Glutamatergic neuron (in vitro differentiated cells): ENCODE measurements at places on chromosomes 5 and 9. TPM values are rescaled to one million over a fixed set of nuclear protein-coding genes. Genes with fewer than 3 reads are reported as not detected.

DNA sequence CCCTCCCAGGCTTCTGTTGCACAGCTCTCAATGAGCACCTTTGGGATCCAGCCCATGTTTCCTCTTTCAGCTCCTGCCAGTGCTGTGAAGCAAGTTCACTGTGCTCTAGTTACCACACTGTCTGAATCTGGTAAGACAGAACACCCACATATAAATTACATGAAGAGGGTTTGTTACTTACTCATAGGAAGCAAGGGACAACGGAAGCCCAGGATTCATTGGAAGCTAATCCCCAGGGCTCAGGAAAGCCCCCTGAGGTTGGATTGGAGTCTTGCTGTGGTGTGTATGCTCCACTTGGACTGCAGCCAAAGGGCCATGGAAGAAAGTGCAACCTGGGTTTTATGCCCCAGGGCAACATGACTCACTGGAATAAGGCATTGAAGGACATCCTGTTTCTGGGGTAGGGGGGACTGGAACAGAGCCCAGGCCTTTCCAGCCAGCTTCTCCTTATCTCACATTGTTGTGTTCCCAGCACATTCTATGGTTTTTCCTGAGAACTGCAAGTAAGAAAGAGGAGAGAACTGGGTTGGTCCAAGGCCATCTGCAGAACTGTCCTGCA, 15.6 kb upstream of the CLK4 start:
- no peak overlapping the region for H3K27ac ChIP-seq
- no peaks in the 10 kb centered on the region for H3K4me1 ChIP-seq
- peaks cover 4% of the 10 kb centered on the region for H3K27me3 ChIP-seq
- no peak for DNase-seq

GRCh38 chr9:108100571-108100970, 611.0 kb upstream of the KLF4 start:
- no peaks in the 10 kb centered on the region for H3K4me1 ChIP-seq
- H3K36me3 ChIP-seq, result no peaks in the 10 kb centered on the region
- no peak overlapping the region for H3K27ac ChIP-seq
- H3K4me3 ChIP-seq, result no peak overlapping the region
- no peaks in the 10 kb centered on the region for H3K27me3 ChIP-seq

DNA sequence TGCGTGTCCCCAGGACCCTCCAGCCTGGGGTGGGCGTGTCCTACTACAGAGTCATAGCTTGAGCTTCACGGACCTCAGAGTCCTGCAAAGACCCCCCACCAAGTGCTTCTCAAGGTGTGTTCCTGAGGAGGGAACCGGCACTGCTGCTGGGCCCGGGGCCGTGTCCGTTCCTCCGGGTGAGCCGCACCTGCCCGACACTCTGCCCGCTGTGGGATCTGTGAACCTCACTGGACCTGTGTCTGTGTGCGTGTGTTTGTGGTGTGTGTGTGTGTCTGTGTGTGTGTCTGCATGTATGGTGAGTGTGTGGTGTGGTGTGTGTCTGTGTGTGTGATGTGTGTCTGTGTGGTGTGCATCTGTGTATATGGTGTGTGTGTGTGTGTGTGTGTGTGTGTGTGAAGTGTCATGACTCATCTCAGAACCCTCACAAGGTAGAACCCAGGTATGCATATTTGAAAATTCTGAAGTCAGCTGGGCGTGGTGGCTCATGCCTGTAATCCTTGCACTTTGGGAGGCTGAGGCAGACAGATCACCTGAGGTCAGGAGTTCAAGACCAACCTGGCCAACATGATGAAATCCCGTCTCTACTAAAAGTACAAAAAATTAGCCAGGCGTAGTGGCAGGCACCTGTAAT, 40.9 kb upstream of the RXRA start:
- H3K36me3 ChIP-seq, result no peaks in the 10 kb centered on the region
- H3K4me3 ChIP-seq, result no peak overlapping the region
- peaks cover 3% of the 10 kb centered on the region for H3K4me1 ChIP-seq
- peaks cover 9% of the 10 kb centered on the region for H3K27me3 ChIP-seq

DNA sequence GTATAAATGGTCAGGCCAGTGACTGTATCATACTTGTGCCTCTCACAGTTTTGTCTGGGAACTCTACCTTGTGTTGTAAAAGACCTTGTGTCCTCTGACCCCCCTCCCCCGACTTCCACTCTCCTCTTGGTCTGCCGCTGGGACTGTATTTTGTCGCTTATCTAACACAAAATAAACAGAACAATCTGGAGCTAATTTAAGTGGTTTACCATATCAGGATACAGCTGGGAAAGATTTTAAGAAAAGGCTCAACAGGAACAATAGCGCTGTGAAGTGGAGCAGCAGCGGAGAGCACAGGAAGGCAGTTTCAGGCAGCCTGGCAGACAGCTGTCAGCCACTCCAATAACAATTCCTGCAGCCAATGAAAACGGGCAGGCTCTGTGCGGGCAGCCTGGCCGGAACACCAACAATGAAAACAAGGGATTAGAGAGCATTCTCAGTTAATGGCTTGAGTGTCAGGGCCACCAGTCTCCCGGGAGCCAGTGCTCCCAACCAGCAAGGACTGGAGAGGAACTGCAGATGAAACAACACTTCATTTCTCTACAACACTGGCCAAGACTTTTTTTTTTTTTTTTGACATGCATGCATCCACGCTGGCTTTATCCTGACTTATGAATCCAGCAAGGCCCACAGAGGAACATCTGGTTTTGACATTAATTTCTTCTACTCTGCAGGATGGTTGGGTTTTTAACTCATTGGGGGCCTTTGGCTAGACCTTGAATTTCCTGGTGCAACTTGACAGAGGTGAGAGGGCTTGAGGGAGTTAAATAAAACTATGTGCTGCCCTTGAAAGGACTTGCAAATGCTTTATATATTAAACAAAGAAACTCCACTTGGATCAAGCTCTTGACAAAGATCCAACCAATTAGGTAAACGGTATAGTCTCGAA, 76.7 kb downstream of the ARSB start:
- H3K27me3 ChIP-seq, result peaks cover 6% of the 10 kb centered on the region
- peaks cover 29% of the 10 kb centered on the region for H3K4me1 ChIP-seq
- H3K27ac ChIP-seq, result peak overlapping the region; percentile 99
- no peaks in the 10 kb centered on the region for H3K36me3 ChIP-seq

The GPR150 gene
- total RNA-seq, result not detected

The SKP2 gene
- 47.8 TPM for total RNA-seq

The CARD9 gene
- 4.1 TPM for total RNA-seq

DNA sequence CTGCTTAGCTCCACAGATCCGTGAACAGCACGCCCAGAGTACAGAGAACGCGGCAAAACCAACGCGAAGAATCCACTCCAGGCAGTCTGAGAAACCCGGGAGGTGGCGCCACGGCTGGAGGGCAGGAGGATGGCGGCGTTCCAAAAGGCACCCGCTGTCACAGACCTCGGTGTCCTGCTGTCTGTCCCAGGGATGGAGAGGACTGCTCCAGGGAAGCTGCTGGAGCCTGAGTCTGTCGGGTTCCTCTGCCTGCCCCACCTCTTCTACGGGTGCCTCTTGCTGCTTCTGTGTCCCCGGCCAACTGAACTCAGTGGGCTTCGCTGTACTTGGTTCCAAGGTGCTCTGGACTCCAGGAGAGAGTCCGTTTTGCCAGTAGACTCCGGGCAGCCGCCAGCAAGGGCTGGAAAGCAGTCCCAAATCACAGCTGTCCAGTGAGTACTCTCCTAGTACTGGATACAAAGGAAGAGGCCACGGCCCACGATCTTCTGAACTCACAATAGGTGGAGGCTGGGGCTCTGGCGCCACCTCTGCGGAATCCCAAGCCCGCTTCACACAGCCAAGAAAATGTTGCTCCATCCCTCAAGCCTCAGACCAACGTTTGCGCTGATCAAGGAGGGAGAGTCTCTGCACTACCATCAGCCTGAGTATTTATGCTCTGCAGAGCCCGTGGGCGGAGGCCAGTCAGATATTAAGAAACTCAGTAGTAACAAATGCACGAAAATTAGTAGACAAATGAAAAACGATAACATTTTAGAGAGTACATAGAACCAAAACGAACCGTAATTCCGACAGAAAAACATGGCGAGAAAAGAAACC, 440 bp downstream of the ANXA2R start:
- peak; percentile 70 for DNase-seq
- H3K36me3 ChIP-seq, result no peaks in the 10 kb centered on the region
- H3K4me1 ChIP-seq, result peaks cover 8% of the 10 kb centered on the region
- H3K27ac ChIP-seq, result peak overlapping the region; percentile 7
- H3K27me3 ChIP-seq, result peaks cover 49% of the 10 kb centered on the region

The OMD gene
- total RNA-seq, result not detected

GRCh38 chr9:90970608-90971007, 169.0 kb downstream of the SYK start:
- H3K27ac ChIP-seq, result no peak overlapping the region
- peaks cover 2% of the 10 kb centered on the region for H3K4me1 ChIP-seq
- no peak overlapping the region for H3K4me3 ChIP-seq
- H3K36me3 ChIP-seq, result no peaks in the 10 kb centered on the region

GRCh38 chr9:133828338-133828997, 90.3 kb upstream of the SARDH start:
- H3K4me1 ChIP-seq, result peaks cover 54% of the 10 kb centered on the region
- peaks cover 32% of the 10 kb centered on the region for H3K27me3 ChIP-seq
- DNase-seq, result no peak
- H3K27ac ChIP-seq, result peak overlapping the region; percentile 88

The TTC39B gene
- 3.1 TPM for total RNA-seq

GRCh38 chr5:34055667-34056066, 12.7 kb upstream of the C1QTNF3 start:
- no peak overlapping the region for H3K4me3 ChIP-seq
- peaks cover 22% of the 10 kb centered on the region for H3K4me1 ChIP-seq
- H3K27ac ChIP-seq, result peak overlapping the region; percentile 30
- H3K36me3 ChIP-seq, result no peaks in the 10 kb centered on the region
- DNase-seq, result no peak

- H3K36me3 ChIP-seq, result peaks cover 6% of the 10 kb centered on the region
- no peak for DNase-seq
- no peak overlapping the region for H3K4me3 ChIP-seq
- H3K27ac ChIP-seq, result no peak overlapping the region
Observed at GRCh38 chr5:55154873-55155272, 5.1 kb upstream of the GPX8 start.

DNA sequence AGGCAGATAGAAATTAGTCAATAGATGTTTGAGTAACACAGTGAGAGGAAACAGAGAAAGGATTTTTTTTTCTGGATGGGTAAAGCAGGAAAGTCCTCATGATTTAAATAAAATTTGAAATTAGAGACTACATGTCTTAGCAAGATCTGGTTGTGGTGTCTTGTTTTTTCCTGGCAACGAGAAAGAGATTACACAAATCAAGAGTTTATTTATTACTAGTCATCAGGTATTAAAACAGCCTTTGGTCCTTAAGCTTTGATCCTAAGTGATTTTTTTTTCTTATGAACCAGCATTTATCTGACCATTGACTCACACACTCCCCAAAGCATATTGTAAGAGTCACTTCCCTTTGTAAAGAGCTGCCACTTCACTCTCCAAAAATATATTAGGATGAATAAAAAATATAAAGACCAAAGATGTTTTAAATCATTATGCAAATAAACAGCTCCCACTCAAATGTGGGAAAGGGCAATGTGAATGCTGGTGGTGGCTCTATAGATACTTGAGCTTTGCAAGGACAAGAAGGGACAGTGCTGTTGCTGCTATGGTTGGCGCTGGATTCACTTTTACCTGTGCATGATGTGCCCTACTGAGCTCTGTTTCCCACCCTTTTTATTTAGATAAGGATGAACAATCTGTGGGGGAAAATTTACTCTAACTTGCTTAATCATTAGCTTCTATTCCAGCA, 1726.5 kb downstream of the MAT2B start:
- H3K36me3 ChIP-seq, result no peaks in the 10 kb centered on the region
- no peak for DNase-seq
- H3K27ac ChIP-seq, result no peak overlapping the region
- no peak overlapping the region for H3K4me3 ChIP-seq
- peaks cover 2% of the 10 kb centered on the region for H3K4me1 ChIP-seq
- no peaks in the 10 kb centered on the region for H3K27me3 ChIP-seq

DNA sequence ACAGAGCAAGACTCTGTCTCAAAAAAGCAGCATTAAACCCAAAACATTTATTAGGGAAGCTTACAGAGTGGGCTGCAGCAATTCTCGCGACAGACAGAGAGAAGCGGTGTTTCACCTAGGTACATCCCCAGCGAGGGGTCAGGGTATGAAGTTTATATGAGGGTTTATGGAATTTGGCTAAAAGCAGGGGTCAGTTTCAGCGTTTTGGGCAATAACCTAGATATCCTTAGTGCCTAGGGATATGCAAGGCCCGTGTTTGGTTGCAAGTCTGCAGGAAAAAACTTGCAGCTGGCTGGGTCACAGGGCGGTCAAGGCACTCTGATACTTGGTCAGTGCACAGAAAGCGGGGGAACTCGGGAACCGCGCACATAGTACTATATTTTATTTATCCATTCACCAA, 649 bp upstream of the GLE1 start:
- H3K36me3 ChIP-seq, result no peaks in the 10 kb centered on the region
- peak overlapping the region; percentile 80 for H3K4me3 ChIP-seq
- H3K4me1 ChIP-seq, result peaks cover 8% of the 10 kb centered on the region
- DNase-seq, result no peak

The C5orf52 gene
- total RNA-seq, result not detected

The NUTM2F gene
- not detected for total RNA-seq

DNA sequence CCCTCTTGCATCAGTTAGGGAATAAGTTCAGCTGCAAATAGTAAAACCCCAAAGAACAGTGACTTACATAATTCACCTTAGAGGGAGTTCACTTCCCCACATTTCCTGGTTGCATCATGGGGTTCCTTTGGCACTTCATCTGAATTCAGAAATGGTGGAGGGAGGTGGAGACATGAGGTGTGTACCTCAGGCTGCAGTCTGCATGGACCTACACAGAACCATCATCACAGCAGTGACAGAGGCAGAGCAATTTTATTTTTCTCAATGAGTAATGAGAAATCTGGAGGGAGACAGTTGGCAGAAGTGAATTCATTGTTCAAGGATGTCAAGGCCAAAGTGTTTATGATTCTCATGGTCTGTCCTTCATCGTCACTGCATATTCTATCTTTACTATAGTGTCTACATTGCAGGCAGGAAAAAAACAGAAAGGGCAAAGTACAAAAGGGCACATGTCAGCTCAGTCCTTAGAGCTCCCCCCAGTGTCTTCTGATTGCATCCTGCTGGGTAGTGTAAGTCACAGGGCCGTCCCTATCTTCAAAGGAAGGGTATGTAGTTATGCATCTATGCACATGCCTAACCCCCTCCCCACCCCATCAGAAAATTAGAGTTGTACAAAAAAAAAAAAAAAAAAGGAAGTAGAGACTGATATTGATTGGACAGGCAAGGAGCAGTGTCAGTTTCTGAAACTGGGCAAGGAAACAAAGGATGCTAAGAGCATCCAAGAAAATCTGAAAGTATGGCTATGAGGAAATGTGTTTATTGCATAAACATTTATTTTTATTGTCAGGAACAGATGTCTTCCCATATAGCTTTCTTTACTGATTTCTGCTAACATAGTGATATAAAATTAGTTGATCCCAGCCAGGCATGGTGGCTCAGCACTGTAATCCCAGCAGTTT, 132.7 kb upstream of the APC start:
- peaks cover 26% of the 10 kb centered on the region for H3K4me1 ChIP-seq
- H3K36me3 ChIP-seq, result no peaks in the 10 kb centered on the region
- no peak overlapping the region for H3K4me3 ChIP-seq
- no peaks in the 10 kb centered on the region for H3K27me3 ChIP-seq
